Umbilical cord (tissue), 2 donors: ENCODE measurements at places on chromosomes 4 and X.

GRCh38 chr4:184812651-184813181 lies 13.1 kb downstream of the ACSL1 start:
- peak; percentile 57 for DNase-seq

- no peak for DNase-seq
Measured at GRCh38 chr4:3768842-3769641, 2.9 kb downstream of the ADRA2C start.

DNA sequence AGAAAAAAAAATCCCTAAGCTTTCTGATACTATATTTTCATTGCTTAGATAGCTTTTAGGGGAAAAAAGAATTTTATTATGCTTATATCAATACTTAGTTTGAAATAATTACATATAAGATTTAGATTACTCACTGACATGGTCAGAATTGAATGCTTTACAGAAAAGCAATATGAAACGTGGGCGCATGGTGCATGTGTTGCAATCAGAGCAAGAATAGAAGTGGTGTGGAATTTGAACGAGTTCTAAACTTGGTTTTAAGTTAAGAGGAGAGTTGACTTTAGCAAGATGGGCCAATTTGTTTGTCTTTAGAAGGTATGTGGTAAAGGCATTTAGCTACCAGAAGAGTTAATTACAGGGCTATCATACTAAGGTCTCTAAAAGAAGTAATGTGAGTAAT lies 21.4 kb downstream of the OCRL start:
- DNase-seq: no peak

DNA sequence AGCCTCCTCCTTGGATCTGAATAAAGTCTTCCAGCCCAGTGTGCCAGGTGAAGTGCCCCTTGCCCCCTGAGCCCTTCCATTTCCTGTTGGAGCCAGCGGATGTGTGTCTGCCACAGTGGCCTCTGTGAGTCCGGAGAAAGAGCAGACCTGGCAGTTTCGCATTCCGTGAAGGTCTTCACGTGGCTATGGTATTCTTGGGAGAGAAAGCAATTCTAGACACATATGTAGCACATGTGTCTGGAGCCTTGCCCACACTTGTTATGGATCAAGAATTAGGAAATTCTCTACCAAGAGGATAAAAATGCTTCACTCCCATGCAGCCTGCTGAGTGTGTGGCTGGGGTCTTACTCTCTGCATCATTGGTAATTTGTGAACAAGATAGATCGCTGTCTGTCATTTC lies 130.9 kb downstream of the REPS2 start:
- no peak for DNase-seq

- no peak for DNase-seq
Measured at GRCh38 chrX:86579777-86580176, 431.5 kb downstream of the DACH2 start.

- no peak for DNase-seq
Measured at GRCh38 chr4:86818841-86819240, 30.3 kb downstream of the SLC10A6 start.

DNA sequence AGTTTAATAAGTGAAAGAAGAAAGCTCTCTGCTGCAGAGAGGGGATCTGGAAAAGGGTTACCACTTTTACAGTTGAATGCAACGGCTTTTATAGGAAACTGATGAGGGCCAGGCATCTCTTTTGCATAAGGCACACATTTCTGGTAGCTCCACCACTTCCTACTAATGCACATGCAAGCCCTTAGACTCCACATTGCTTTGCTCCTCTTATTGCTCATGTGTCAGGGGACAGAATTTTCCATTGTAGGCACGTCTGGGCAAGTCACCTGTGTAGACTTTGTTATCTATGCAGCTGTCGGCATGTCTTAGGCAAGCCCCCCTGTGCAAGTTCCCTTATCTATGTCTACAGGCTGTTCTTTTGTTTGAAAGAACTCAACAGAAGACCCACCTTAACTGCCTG lies 294.6 kb upstream of the STS start:
- no peak for DNase-seq

GRCh38 chrX:79035421-79035820 lies 90.2 kb downstream of the P2RY10 start:
- peak; percentile 2 for DNase-seq

GRCh38 chr4:145481164-145481941 lies at the start of gene SMAD1:
SMAD1 (plus strand) TSS chr4:145481853; CDS start chr4:145514614, 32,761 bp downstream.
- DNase-seq: peak; percentile 89

DNA sequence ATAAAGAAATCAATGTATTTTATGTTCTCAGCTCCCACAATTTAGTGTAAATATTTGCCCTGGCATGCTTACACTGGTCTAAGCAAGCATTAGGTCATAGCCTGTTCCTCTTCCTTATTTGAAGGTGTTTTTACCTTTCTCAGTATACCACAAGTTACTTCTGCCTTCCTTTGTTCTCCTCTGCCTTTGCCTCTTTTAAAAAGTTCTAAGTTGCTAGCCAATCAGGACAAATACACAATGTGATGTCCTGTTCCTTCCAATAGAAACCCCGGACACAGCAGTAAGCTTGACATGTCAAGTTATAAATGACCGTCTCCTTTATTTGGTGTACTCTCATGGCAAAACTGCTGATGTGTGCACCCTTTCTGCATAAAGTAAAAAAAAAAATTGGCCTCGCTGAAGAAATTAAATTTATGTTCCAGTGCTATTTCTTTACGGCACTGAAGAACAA lies 49.4 kb downstream of the UGT2B10 start:
- peak; percentile 0 for DNase-seq

GRCh38 chr4:139986689-139987501 lies 167.1 kb downstream of the MAML3 start:
- no peak for DNase-seq

DNA sequence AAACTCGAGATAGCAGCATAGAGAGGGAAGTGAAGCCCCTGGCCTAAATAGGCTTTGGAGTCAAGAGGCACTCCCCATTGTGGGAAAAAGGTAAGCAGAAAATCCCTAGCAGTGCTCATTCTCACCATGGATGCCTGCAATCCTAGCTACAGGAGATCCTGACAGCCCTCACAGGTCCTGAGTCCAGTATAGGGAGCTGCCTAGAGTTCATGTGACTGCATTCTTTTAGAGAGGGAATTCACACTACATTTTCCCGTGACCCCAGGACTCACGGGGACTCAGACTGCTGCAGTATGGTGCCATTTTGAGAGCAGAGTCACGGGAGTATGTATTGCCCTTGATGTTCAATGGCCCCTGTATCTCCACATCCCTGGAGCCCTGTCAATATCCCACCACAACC lies 82.4 kb downstream of the MAGED1 start:
- DNase-seq: no peak

- DNase-seq: no peak
Measured at GRCh38 chr4:7788193-7788592, 151.5 kb downstream of the AFAP1 start.

- no peak for DNase-seq
Measured at GRCh38 chr4:8861576-8862295, 9.9 kb downstream of the HMX1 start.

DNA sequence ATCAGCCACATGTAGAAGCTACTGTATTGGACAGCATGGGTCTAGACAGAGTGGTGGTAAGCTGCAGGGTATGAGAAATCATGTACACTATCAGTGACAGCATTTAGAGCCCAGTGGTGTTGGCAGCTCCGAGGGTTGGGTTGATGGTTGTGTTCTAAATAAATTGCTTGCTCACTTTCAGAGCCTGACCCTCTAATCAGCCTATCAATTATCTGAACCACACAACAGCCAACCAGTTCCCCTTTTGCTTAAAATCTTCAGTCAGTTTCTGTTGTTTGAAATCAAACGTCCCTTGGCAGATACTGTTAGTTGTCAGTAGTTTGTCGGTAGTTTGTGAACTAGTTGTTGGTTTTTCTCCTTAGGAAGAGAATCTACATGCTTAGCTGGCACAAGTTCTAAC lies 99.8 kb upstream of the RAI2 start:
- DNase-seq: no peak

DNA sequence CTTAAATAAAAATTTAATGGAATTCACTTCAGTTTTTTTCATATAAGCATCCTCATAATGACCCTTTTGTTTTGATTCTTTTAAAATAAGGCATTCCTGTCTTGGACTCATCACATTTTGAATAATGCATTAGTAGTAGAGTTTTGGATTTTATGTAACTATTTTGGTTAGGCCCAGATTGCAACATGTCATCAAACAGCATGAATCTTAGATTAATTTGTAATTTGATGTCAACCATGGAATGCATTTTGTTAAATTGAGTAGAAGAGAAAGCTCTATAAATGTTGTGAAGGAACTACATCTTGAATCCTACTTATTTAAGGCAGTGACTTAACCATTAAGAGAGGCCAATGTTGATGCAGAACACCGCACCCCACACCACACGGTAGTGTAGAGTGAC lies 3.1 kb downstream of the DIAPH2 start:
- no peak for DNase-seq

GRCh38 chrX:10160211-10160610 lies 3.4 kb downstream of the CLCN4 start:
- DNase-seq: no peak

- DNase-seq: no peak
Measured at GRCh38 chrX:146278381-146278780, 460.8 kb downstream of the SLITRK2 start.

DNA sequence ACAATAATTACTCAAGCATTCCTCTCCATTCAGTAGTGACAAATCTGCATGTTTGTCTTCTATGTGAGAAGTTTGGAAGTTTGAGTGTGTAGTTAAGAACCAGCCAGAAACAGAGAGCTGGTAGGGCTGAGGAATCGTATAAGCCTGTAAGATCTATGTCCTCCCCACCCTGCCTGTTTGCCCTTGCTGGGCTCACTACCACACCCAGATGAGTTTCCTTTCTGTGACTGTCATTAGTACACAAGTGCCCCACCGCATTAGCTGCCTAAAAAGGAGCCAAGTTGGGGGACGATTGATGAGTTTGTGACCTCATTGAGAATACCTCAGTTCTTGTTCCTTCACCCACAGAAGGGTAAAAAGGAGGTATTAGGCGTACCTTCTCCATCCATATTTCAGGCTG lies 28.3 kb downstream of the DOCK11 start:
- DNase-seq: no peak

DNA sequence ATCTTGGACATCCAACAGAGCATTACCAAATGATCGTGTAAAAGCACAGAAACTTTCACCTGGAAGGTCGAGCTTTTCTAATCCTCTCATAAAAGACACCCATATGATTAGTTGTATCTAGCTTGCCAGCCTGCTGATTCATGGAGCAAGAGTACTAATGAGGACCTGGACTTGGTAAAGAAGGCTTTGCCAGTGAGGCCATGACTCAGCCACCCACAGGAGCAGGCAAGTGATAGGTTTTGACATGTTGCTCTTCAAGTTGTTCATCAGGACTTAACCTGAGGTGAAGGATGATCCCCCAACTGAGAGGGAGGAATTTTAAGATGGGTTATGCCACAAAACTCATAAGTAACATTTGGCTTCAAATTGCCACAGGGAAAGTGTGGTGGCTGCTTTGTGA lies 24.7 kb upstream of the EPGN start:
- no peak for DNase-seq

DNA sequence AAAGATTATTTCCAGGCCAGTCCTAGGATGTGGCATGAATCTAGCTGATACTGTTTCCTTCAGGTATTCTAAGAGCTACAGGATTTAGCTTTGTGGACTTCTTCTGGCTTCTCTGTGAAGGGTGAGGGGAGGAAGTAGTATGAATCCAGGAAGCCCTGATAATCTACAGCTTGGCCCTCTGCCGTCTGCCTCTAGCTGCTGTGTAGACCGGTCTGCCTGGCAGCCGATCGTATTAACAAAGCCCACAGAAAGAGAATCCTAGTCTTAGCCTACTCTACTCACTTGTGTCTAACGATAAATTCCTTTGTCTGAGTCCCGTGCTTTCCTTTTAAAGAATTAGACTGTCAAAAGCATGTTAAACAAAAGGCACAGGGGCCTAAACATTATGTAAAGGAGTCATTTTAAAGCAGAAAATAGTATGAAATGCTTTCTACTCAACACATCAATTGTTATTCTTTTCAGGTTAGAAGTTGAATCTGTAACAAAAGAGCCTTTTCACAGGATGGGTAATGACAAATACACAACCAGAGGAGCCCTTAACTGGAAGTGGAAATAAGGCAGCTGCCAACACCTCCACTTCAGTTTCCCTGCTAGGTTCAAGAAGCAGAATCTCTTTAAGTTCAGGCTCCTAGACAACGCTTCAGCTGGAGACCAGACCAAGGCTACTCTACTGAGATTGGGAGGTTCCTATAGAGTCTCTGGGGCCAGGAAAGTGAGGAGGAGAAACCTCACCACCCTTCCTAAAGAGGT lies 48.9 kb upstream of the UCP1 start:
- peak; percentile 15 for DNase-seq

- DNase-seq: no peak
Measured at GRCh38 chr4:4624276-4624897, 82.5 kb upstream of the STX18 start.

DNA sequence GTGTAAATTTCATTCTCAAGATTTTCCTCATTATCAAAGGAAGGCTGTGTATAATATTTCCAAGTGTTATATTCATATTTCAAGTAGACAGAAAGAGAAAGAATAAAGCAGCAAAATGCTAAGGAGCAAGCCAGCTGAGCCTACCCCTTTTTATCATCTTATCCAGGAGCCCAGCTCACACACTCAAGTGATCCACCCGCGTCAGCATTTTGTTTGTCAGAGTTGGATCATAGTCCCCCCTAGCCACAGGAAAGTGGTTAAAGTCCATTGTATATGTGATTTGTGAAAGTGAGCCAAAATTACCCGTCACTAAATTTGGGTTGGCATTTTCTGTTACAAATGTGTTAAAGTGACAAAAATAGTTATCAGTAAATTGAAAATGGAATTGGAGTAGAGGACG lies 289.3 kb upstream of the CTSO start:
- no peak for DNase-seq

GRCh38 chr4:98610926-98611676 lies 47.3 kb downstream of the TSPAN5 start:
- DNase-seq: no peak
